ENCODE measurements at places on chromosomes 16 and 17.

GRCh38 chr16:26987597-26988010 lies 79.1 kb upstream of the C16orf82 start:
- DNase-seq, result no peak

DNA sequence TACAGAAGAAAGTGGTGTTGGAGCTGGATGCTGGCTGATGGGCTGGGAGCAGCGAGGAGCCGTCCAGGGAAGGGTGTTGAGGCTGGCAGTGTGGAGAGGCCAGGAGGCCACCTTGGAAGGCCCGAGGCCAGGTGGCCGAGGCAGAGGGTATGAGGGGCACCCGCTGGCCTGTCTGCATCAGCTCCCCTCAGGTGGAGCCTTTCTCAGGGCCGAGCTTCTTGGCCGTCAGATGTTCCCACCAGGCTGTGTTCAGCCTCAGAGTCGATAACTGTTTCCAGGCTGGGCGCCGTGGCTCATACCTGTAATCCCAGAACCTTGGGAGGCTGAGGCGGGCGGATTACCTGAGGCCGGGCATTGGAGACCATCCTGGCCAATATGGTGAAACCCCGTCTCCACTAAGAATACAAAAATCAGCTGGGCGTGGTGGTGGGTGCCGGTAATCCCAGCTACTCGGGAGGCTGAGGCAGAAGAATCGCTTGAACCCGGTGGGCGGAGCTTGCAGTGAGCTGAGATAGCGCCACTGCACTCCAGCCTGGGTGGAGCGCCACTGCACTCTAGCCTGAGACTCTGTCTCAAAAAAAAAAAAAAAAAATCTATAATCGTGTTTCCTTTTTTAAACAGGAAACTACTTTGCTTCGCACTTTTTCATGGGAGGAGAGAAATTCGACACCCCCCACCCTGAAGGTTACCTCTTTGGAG lies 25.3 kb downstream of the MGRN1 start:
- DNase-seq, result no peak

GRCh38 chr16:89765292-89765830 lies 44.0 kb downstream of the ZNF276 start:
- no peak for DNase-seq

DNA sequence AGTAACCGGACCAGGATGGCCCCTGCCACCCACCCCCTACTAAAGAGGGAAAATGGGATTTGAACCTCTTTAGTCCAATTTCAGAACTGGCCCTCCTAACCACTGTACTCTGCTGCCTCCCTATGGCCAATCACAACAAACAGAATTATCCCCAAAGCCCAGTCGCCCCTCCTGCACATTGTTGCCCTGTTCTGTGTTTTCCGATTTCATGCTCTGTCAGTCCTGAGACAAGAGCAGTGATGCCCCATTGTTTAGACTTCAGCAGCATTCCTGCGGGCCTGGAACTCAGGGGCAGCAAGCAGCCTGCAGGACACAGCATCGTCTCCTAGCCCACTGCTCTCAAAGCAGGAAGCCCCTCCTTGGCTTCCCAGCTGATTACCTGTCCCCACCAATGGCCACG lies 20.5 kb upstream of the KLHL11 start:
- DNase-seq, result no peak

DNA sequence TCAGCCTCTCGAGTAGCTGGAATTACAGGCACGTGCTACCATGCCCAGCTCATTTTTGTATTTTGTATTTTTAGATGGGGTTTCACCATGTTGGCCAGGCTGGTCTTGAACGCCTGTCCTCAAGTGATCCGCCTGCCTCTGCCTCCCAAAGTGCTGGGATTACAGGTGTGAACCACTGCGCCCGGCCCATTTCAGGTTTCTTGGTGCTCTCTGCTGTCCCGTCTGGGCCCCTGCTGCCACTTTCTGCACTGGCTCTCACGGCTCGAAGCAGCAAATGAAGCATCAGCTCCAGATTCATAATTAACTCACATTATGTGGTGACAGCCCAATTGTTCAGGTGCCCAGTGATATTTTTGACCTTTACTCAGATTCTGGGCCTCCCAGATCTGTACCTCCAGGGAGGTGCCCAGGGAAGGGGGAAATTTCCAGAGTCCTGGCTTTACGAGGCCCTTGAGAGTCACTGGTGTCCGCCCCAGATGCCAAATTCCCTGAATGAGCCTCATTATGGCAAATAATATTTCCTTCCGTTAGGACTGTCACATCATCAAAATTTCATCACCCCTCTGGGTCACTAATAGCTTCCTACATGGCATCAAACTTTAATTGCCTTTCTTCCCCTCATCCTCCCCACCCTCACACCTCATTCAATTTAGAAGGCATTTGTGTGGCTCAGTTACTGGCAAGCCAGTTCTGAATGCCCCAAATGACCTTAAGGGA lies 9.0 kb downstream of the SDK2 start:
- DNase-seq, result no peak

DNA sequence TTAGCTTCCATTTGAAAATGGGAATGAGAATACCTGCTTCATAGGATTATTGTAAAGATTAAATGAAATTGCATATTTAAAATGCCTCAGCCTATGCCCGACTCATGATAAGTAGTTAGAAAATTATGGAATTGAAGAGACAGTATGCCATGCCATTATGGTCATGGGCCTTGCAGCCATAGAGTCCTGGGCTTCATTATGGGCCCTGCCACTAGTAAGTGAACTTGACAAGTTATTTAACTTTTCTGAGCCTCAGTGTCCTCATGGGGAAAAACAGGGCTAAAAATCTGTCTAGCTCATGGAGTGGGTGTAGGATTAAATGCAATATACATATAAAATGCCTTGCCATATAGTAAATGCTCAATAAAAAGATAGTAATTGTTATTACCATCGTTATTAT lies 133.2 kb downstream of the NPIPB5 start:
- no peak for DNase-seq

GRCh38 chr17:77676237-77676661 lies 282.3 kb upstream of the TNRC6C start:
- DNase-seq, result no peak

DNA sequence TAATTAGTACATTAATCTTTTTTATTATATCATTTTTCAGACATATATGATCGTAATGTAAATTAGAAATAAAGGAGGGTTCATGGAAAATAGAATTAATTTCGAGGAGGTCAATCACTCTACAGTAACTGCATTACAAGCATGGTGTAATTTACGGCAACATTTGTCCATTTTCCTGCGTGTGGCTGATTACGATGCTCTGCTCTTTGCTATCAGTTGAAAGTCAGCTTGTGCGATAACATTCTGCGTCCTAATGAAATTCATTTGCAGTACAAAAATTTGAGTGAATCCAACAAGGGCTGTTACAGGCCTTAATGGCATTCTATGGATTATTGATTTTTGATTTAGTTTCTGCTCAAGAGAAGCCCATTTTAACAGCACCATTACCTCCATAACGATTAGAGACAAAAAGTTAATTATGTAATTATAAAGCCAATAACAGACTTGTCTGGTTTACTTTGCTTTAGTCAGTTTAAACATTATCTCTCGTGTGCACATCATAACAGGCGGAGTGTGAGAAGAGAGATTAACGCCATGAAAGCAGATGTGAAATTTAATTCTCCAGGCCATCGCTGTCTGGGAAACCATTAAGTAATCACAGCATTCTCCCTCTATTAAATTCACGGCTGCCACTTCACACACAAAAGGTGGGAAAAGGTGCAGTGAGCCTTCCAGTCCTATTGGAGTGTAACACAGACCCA lies 256.4 kb upstream of the IRX3 start:
- no peak for DNase-seq

DNA sequence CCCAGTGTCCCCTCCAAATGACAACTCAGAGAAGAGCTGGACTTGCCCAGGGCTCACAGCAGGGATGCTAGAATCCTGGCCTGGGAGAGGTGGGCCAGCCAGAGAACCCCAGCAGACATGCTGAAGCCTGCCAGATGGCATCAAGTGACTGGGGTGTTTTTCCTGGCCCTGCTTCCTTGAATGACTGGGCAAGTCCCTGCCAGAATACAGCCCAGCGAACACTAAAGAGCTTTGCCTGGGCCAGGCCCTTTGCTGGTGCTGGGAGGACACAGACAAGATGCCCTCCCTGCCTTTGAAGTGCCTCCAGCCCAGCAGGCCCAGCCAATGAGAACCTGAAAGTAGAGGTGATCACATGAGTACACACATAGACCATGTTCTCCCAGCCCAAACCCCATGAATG lies 11.5 kb downstream of the ZNF319 start:
- DNase-seq, result no peak

- no peak for DNase-seq
Observed at GRCh38 chr16:79897453-79898146, 297.1 kb upstream of the MAF start.

GRCh38 chr17:28585851-28586250 lies 9.2 kb upstream of the ALDOC start:
- DNase-seq, result no peak

DNA sequence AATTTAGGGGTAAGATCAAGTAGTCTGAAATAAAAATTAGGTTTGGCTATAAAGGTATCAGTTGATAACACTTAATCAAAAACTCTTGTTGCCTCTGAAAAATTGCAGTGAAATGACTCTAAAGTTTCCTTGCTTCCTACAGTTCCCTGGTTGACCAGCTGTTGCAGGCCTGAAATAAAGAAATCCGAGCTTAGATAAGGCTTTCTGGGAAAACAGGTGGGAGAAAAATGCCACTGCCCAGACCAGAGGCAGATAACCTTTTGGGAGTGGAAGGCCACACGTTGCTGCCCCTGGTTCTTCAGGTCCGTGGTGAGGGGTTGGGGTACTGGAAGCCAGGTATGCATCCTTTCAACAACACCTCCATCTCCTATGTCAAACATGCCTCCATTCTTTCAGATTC lies 111.3 kb downstream of the HS3ST3A1 start:
- no peak for DNase-seq

- no peak for DNase-seq
Observed at GRCh38 chr16:83899978-83900377, 1.1 kb downstream of the MLYCD start.

All from stimulated activated CD8-positive, alpha-beta memory T cell treated with anti-CD3 and anti-CD28 coated beads, Interleukin-15, amount 100 ng/mL, for 4 hours (primary cell).